AG10803 (cell line): ENCODE measurements at places on chromosomes 6 and 20.

GRCh38 chr20:36932476-36933426 is 18.8 kb downstream of the SAMHD1 start:
- peak; percentile 50 for DNase-seq

DNA sequence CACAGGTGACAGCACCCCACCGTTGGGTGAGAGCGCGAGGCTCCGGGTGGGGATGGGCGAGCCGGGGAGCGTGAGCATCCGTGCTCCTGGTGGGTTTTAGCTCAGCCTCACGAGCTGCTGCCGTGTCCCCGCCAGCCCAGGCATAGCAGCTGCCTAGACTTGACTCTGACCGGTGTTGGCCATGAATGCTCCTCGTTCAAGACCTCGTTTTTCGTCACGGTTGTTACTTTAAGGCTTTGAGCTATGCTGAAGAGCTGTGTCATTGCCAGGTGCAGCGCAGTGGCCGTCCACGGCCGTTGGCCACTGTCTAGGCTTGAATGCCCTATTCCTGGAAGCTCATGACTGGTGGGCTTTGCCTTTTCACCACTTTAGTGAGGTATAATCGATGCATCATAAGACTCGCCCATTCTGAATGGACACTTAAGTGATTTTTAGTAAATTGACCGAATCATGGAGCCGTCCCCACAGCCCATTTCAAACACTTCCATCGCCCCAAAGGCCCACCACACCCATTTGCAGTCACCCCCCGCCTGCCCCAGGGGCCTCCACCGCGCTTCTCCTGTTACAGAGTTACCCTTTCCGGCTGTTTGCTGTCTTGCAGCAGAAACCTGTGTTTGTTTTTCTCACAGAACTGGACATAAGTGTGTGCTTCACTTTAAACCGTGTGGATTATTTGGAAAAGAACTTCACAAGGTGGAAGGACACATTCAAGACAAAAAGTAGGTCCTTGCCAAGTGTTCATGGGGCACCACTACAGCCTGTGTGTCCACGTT is 21.4 kb upstream of the ADRM1 start:
- DNase-seq, result no peak

- DNase-seq, result no peak
Measured at GRCh38 chr6:105817370-105817769, 268.8 kb upstream of the PRDM1 start.

- no peak for DNase-seq
Measured at GRCh38 chr6:158627168-158627939, 17.2 kb downstream of the DYNLT1 start.

GRCh38 chr6:156862711-156863110 is 85.5 kb downstream of the ARID1B start:
- no peak for DNase-seq

DNA sequence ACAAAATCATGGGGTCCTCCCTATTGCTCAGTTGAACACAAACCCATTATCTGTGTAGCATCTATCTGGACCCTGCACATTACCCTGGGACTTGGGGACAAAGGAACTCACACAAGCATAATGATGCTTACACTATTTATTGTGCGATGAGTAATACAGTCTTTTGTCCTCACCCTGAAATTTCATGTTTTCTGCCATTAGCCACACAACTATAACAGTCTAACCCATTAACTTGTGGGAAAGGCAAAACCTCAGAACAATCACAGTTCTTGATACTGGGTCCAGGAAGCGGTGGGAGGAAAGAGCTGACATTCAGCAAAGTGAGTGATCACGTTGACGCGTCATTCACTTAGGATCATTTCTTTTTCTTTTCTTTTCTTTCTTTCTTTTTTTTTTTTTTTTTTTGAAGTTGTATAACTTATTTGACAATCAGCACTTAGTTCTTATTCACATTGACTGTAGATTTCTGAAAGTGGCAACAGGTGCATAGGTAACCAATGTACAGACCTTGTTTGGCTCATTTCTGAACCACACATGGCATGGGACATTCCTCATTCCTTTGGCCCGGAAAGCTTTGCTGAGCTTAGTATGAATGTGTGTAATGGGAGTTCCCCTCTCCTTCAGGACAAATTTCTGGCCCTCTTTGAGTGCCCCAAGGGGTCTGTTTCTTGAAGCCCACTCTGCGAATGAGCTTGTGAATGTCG is 94.8 kb upstream of the CNKSR3 start:
- no peak for DNase-seq

GRCh38 chr6:110270165-110270564 is 88.0 kb downstream of the METTL24 start:
- DNase-seq, result peak; percentile 2

- DNase-seq, result no peak
Measured at GRCh38 chr20:24733416-24733815, 215.7 kb upstream of the CST7 start.

DNA sequence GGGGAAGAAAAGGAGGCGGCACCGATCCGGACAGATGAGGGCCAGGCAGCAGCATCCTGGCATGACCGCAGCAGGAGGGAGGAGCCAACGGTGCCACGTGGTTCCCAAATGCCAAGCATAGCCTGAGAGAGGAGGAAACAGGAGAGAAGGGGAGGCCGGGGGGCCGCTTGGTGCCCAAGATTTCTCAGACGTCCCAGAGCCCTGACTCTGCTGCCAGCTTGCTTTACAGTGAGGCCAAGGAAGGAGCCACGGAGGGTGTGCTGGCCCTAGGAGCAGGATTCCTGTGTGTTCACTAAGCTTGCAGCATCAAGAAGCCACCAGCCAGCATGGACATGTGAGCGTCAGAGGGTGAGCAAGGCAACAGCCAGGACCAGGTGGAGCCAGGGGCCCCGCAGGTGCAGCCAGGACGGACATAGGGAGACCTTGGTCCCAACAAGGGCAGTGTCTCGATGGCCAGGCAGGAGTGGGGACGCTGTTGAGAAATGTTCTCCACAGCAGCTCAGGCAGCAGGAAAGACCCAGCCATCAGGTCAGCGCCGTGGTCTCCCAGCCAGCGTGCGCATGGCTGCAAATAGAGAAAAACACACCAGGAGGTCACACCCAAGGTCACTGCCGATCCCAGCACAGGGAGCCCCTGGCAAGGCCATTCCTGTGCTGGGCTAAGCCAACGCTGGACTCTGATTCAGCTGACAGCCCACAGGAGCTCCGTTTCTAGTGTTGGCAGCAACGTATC is 143.7 kb downstream of the DLL1 start:
- no peak for DNase-seq
